A549 (cell line): ENCODE measurements at places on chromosomes 2 and 18.
A peak's percentile ranks its signal among the peaks of the same experiment; 100 is the strongest.

DNA sequence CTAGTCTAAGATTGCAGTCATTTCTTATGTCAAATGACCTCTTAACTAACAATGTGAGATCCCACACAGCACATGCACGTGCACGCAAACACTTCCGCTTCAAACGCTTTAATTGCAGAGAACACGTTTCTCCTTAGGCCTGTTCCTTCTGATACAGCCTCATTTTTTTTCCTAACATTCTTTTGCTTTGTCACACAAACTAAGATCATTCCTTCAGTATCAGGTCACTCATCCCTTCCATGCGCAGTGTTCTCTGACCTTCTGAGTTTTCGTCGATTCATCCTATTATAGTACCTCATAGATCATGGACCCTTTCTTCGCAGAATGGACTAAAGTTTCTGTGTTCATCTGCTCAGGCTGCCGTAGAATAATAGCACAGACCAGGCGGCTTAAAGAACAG lies 327.1 kb upstream of the CDH19 start:
- no peak for DNase-seq

DNA sequence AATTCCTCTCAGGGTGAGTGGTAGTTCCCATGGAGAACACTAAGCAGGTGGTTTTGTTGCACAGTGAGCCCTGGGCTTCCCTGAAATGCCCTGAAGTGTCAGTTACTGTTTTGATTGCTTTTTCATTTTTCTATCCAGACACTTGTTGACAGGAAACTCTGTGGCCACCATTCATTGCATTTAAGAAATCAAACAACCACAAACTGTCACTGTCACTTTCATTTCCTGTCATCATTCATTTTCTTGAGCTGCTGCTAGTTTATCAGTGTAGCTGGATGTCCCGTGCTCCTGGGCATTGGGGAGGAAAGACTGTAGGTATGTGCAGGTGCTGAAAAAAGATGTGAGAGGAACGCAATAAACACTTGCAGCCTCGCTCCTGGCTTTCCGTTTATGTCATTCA lies 891.6 kb upstream of the ZEB2 start:
- DNase-seq = no peak

GRCh38 chr18:75727456-75727855 lies 300.0 kb upstream of the SMIM21 start:
- peak; percentile 8 for DNase-seq

GRCh38 chr2:205287316-205287715 lies 395.0 kb upstream of the NRP2 start:
- DNase-seq = no peak

DNA sequence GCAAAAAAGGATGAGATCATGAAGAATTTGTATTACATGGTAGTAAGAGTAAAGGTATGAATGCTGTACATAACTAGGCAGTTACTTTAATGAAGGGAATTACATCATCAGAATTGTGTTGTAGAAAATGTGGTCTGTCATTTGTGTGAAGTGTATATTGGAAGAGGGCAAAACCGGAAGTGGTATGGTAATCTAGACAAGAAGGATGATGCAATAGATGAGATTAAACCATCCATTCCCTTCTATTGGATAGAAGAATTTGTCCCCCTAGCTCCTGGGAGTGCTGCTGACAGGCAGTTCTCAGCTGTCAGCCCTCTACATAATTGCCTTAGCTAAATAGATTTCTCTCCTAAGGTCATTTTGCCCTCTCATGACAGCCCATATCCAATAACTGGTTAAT lies 55.9 kb upstream of the BARD1 start:
- DNase-seq = no peak

DNA sequence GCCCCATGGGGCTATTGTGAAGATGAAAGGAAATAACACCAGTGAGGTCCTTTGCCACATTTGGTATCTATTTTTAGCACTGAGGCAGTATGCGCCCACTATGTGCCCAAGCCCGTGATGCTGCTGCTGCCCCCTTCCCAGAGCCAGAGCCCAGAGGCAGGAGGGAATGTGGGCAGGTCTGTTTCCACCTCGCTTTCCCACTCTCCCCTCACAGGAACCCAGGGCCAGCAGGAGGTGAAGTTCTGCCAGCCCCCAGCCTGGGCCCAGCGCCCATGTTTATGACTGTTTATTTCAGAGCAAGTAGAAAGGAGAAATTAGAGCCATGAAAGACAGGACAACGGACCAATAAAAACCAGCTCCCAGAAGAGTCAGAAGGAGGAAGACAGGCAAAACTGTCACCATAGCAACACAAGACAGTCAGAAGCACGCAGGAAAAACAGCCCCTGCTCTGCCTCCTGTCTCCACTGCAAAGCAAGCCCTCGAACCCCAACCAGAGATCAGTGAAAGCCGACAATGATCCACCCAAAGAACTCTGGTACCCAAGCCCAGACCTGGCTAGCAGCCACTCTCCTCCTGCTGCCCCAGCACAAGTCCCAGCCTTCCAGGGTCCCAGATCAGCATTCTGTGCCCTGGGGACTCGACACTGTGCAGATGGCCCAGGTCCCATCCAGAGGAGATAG lies 1.4 kb downstream of the CYRIA start:
- DNase-seq = no peak

GRCh38 chr18:48545757-48546321 lies 7.0 kb downstream of the CTIF start:
- no peak for DNase-seq

DNA sequence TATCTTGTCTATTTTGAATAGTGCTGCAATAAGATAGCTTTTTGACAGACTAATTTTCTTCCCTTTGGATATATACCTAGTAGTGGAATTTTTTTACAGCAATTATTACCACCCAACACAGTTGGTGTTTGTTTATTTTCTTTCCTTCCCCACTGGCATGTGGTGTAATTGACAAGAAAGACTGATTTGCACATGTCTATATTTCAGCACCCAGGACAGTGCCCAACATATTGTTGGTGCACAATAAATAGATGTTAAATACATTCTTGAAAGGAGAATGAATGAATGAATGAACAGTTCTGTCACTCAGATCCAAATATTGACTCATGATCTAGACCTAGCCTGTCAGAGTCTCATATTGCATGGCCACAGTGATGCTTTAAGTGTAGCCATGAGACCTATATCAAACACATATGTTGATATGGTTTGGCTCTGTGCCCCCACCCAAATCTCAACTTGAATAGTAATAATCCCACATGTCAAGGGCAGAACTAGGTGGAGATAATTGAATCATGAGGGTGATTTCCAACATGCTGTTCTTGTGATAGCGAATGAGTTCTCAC lies 538.2 kb downstream of the NYAP2 start:
- no peak for DNase-seq

- no peak for DNase-seq
These were observed 106.3 kb upstream of the B3GNT2 start for GRCh38 chr2:62089658-62090057.

- no peak for DNase-seq
These were observed 52.3 kb downstream of the RAB10 start for GRCh38 chr2:26086155-26086637.

- DNase-seq = no peak
These were observed 804.3 kb downstream of the DCDC2C start for GRCh38 chr2:4507661-4508060.

GRCh38 chr18:60090170-60090569 lies 190.4 kb downstream of the PMAIP1 start:
- no peak for DNase-seq

DNA sequence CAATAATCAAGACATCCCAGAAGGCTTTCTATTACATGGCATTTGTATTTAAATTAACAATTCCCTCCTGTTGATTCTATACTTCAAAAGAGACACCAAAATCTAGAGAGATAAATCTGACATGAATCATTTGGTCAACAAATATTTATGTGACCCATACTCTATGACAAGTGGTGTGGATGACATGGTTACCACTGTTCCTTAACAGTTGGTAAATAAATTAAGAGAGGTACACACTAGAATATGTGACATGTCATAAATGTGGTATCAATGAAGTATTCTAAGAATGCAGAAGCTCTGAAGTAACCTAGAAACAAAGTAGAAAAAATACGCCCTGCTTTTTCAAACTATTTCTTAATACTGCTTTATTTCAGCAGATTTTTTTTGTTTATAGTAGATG lies 255.4 kb downstream of the EXOC6B start:
- peak; percentile 62 for DNase-seq

DNA sequence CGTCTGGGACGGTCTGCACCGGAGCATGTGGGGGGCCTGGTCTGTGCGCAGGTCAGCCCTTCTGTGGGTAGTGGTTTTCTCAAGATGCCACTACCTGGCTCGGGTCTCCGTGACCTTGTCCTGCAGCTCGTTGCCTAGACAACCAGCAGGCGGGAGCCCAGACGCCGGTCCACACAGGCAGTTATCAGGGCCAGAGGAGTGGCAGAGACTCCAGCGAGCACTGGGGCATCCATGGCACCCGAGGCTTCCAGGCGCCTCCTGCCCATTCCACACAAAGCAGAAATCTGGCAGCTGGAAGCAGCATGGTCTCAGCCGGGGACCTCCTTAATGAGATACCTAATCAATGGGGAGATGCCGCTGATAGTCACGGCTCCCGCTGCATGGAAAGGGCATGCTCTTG lies 156.1 kb downstream of the FAM210A start:
- no peak for DNase-seq
